Activated T-helper 9 cell treated with anti-CD3 and anti-CD28 coated beads, Interleukin-2, amount 50 U/mL, for 16 hours (primary cell): ENCODE measurements at places on chromosomes 1 and 21.

GRCh38 chr1:74162333-74162732 lies 35.6 kb downstream of the LRRIQ3 start:
- no peak for DNase-seq

DNA sequence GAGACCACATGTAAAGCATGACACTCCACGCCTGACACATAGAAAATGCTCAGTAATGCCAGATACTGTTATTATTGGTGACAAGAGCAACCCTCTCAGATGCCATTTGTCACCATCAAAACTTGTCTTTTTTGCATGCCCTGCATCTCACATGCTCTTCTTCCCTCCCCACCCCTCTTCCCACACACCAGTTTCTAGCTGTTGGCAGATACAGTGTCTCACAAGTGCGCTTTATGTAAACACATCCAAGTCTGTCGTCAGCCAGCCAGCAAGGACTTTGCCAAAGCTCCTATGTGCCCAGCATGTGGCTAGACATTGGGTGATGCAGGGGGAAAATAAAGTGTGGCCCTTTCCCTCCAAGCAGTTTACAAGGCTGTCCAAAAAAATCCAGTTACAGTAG lies 44.9 kb upstream of the EPHA8 start:
- DNase-seq, result no peak

GRCh38 chr1:69639159-69639558 lies 71.4 kb downstream of the LRRC7 start:
- DNase-seq, result no peak

DNA sequence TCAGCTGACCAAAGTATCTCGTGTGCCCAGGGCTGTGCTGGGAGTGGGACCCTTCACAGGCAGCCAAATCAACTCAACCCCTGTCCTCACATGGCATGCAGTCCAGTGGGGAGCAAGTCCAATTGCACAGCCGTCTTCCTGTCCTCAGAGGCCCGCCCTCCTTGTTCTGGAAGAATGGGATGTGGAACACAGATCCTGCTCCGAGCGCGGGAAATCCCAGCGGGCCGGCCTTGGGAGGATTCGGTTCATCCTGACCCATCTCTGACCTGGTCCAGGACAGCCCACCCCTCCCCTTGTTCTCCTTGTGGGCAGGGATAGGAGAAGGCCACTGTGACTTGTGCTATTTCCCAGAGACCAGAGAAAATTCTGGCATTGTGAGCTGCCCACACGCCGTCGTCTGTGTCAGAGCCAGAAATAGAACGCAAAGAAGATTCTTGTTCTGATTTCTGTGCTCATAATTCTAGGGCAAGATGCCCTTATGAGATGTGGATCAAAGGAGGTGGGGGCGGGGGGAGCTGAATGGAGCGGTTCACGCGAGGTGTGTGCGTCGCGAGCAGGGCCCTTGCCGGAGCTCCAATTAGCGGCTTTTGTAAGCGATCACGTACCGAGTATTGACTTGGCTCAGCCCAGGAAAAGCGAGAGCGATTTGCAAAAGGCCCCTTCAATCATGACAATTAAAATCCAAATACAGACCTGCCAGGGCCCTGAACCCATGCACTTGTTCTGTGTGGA lies 79.2 kb downstream of the AJAP1 start:
- DNase-seq, result no peak

DNA sequence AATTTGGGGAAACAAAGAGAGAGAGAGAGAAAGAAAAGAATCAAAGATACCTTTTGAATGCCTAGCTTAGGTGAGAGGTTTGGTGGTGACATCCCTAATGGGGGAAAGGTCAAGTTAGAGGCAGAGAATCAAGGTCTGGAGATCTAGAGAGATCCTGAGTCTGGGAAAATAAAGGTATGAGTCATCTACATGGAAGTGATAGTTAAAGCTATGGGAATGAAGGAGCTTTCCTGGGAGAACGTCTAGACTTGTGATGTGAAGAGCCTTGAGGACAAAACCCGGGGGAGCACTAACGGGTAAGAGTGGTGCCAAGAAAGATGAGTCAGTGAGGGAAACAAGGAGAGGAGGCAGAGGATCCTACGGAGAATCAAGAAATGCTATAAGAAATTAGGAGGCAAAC lies 110.8 kb upstream of the RUNX1 start:
- no peak for DNase-seq

DNA sequence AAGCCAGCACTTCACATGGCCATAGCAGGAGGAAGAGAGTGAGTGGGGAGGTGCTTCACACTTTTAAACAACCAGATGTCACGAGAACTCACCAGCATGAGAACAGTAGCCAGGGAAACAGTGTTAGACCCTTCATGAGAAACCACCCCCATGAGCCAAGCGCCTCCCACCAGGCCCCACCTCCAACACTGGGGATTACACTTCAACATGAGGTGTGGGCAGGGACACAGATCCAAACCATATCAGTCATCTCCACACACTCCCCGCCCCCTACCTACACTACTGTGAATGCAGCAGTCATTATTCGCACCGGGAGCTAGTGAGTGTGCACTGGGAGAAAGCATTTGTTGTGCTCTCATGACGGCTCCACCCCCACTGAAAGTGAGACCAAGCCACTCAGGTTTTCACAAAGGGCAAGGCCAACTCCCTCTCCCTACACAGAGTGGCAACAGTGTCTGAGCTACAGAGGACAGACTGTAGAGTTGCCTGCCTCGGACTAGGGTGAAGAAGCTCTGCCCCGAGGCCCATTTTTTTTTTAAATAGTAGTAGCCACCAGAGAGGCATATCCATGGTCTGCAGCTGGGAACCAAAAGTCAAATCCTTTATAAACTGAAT lies 125.6 kb downstream of the BARHL2 start:
- no peak for DNase-seq

DNA sequence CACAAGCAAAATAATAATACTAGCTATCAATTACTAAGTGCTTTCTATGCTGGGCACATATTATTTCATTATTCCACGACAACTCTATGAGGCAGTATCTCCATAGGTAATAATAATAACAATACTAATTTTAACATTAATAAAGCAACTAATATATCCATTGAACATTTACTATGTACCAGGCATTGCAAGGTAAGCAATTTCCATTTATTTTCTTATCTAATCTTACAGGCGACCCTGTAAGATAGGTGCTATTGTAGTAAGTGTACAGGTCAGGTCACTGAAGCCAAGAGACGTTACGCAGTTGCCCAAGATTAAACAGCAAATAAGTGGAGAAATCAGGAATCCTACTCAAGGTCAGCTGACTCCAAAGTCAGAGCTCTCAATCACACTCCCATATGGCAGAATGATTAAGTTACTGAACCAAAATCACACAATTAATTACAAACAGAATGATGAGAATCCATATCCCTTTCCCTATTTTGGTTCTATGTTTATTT lies 198.4 kb downstream of the SLC45A1 start:
- no peak for DNase-seq

GRCh38 chr1:79847700-79848099 lies 841.2 kb upstream of the ADGRL4 start:
- no peak for DNase-seq

- no peak for DNase-seq
These were observed 376.7 kb upstream of the ADGRL2 start for GRCh38 chr1:81424061-81424460.

- DNase-seq, result no peak
These were observed 31.8 kb downstream of the ADGRL2 start for GRCh38 chr1:81832573-81832972.

DNA sequence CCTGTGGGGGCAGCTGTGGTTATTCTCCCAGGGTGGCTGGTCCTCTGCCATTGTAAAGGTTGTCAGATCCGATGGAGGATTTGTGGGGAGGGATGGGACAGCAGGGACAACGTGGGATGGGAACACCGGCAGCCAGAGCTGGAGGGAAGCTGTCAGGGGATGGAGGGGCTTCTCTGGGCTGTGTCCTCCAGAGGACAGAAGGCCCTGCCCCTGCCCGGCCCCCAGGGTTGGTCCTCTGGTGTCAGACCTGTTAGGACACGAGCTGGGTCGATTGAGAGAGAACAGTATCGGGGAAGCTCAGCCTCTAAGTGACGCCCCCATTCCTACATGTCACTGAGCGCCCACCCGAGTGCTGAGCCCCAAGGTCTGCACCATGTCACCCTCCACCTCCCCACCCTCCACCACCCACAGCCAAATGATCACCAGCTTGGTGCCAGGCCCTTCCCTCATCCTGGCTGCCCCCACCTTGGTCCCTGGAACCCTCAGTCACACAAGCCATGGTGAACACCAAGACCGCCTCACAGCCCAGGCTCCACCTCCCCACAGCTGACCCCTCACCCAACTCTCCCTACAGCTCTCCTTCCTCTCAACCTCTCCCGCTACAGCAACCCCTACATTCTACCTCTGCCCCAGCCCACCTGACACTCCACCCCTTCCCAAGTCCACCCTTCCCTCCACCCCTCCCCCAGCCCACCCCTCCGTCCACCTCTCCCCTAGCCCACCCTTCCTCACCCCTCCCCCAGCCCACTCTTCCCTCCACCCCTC lies 244.4 kb downstream of the MATN1 start:
- DNase-seq, result no peak

GRCh38 chr1:155504207-155504606 lies 58.4 kb downstream of the ASH1L start:
- no peak for DNase-seq

GRCh38 chr1:118185084-118185832 lies at the start of gene SPAG17:
Gene SPAG17, minus strand, starts transcription at chr1:118185228. Its CDS starts 71 bp downstream, at chr1:118185157.
- no peak for DNase-seq

DNA sequence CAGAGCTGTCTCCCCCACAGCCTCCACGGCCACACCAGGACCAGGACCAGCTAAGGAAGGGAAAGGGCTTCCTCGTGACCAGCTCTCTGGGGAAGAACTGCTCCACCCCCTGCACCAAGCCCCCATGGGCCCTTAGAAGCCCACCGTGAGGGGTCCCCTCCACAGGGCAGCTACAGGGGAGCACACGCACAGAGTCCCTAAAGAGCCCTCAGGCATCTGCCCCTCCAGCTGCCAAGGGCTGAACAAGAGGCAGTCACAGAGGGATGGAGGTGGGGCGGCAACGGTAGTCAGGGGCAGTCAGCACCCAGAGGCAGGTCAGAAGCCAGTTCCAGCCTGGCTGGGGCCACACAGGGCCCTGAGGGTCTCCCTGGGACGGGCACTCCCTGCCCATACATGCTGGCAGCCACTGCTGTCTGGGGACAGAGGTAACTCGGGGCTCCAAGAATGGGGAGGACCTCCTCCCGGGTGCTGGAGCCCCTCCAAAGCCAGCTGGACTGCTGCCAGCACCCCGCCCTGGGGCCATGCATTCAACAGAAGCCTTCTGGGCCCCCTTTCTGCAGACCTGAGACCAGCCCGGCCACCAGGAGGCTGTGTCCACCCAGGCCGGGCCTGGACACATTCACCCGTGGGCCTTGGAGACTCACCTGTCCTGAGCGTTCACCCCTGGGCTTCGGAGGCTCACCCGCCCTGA lies 18.7 kb downstream of the SLC19A1 start:
- DNase-seq, result no peak

GRCh38 chr1:176090766-176091165 lies 116.3 kb downstream of the COP1 start:
- DNase-seq, result no peak

DNA sequence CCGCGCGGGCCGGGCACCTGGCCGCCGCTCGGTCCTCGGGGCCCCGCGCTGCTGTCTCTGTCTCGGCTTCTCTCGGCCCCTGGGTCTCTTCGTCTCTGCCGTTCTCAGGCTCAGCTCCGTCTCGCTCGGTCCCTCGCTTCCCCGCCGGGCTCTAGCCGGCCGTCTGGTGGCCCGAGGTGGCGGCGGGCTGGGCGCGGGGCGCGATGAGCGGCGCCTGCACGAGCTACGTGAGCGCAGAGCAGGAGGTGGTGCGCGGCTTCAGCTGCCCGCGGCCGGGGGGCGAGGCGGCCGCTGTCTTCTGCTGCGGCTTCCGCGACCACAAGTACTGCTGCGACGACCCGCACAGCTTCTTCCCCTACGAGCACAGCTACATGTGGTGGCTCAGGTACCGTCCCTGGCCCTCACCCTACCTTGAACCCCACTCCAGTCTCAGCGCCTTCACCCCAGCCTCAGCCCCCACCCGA lies 355 bp downstream of the SHISAL2A start:
- peak; percentile 16 for DNase-seq

GRCh38 chr1:192706936-192707335 lies 71.0 kb downstream of the RGS13 start:
- DNase-seq, result no peak

- no peak for DNase-seq
These were observed 6.4 kb upstream of the RPE65 start for GRCh38 chr1:68456202-68456601.

- no peak for DNase-seq
These were observed 6.6 kb upstream of the AZIN2 start for GRCh38 chr1:33074193-33074945.

- DNase-seq, result no peak
These were observed 76.7 kb downstream of the SIPA1L2 start for GRCh38 chr1:232553050-232553754.

DNA sequence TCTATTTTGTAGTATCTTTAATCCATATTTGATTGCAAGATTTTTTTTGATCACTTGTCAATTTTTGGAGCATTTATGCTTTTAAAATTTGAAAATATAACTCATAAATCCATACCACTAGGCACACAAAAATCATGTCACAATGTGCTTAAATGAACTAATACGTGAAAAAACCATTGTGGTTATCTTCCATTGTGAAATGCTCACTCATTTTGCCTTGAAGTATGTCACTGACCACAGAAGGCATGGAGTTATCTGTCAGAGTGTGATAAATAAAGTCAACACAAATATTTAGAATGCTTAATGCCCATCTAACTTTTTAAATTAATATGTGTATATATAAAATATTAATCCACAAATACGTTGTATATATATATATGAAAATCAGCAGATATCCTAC lies 347.2 kb downstream of the PTPRC start:
- DNase-seq, result no peak

DNA sequence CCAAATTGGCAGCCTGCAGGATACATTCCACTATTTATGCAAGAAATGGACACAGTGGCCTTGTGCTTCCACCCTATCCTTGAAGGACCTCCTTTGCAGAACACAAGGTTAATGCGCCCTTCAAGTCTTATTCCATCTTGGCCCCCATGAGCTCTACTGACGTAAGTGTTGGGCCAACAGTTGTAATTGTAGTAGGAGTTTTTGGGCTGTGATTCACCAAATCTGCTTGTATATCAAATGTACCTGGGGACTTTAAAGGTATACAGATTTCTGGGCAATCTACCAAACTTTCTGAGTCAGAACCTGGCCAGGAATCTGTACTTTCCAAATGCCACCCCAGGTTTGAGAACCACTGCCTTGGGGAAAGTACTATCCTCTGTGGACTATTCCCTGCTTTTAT lies 100.9 kb upstream of the MARK1 start:
- DNase-seq, result no peak

GRCh38 chr1:221025501-221025900 lies 146.3 kb downstream of the HLX start:
- no peak for DNase-seq

- no peak for DNase-seq
These were observed 88.5 kb downstream of the GPR88 start for GRCh38 chr1:100626397-100626796.

DNA sequence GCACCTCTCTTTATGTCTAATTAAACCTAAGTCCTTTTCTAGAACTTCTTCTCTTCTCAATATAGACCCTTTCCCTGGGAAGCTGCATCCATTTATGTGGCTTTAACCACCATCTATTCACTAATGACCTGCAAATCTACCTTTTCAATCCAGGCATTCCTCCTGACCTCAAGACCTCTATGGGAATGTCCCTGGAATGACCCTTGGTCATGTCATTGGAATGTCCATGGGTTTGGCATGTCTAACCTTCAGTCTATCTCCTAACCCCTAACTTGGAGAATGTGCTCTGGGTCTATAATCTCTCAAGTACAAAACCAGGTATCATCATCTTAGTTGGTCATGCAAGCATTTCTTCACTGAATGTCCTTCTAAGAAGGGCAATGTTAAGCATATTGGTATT lies 196.1 kb downstream of the KCNH1 start:
- DNase-seq, result no peak
